ENCODE measurements at places on chromosomes 13 and 19. TPM values are rescaled to one million over a fixed set of nuclear protein-coding genes. Genes with fewer than 3 reads are reported as not detected.

UBL3 gene
- 44.5 TPM for total RNA-seq

LCP1 gene
- 54.7 TPM for total RNA-seq

GJA3 gene
- total RNA-seq: not detected

LHB gene
- total RNA-seq: not detected

MBD3L2 gene
- total RNA-seq: not detected

MYO16 gene
- total RNA-seq: 2.2 TPM

ODAD3 gene
- total RNA-seq: not detected

ZBTB7A gene
- 137 TPM for total RNA-seq

CBY2 gene
- total RNA-seq: not detected

GGN gene
- total RNA-seq: 0.91 TPM

NOTCH3 gene
- total RNA-seq: 29.7 TPM

PSG1 gene
- not detected for total RNA-seq

JSRP1 gene
- total RNA-seq: not detected
